Stimulated activated CD4-positive, alpha-beta T cell treated with anti-CD3 and anti-CD28 coated beads, Interleukin-1b, Interleukin-23, amount 100 ng/mL, for 24 hours (primary cell): ENCODE measurements at places on chromosomes 3 and 15.

DNA sequence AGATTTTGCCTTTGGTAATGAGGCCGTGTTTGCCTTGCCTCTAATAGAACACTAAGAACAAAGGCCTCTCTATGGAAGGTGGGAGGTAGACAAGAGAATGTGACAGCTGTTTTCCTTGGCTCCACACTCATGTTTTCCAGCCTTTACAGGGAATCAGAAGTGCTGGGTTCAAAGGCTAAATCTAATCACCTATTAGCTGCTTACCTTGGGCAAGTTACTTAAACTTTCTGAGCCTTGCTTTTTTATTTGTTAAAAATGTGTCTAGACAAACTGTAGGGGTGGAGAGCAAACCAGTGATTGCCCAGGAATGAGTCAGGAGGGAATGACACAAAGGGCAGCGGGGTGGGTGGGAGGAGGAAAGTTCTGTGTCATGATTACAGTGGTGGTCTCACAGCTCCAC is 179.0 kb downstream of the P3H2 start:
- DNase-seq, result no peak

DNA sequence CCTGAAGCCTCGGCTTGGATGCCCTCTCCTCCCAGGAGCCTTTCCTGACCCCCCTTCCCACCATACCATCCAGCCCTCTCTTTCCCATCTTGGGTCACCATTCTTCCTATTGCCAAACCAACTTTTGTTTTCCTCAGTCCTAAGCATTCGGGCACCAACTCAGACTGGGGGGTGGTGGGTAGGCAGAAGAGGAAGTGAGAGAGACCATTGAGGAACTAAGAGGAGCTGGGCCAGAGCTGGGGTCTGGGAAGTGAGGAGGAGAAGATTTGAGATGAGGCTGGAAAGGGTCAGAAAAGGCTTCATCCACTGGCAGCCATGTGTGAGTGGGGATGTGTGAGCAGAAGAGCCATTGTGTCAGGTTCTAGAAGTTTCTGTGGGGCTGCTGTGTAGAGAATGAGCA is 37.7 kb downstream of the TKT start:
- DNase-seq, result no peak

DNA sequence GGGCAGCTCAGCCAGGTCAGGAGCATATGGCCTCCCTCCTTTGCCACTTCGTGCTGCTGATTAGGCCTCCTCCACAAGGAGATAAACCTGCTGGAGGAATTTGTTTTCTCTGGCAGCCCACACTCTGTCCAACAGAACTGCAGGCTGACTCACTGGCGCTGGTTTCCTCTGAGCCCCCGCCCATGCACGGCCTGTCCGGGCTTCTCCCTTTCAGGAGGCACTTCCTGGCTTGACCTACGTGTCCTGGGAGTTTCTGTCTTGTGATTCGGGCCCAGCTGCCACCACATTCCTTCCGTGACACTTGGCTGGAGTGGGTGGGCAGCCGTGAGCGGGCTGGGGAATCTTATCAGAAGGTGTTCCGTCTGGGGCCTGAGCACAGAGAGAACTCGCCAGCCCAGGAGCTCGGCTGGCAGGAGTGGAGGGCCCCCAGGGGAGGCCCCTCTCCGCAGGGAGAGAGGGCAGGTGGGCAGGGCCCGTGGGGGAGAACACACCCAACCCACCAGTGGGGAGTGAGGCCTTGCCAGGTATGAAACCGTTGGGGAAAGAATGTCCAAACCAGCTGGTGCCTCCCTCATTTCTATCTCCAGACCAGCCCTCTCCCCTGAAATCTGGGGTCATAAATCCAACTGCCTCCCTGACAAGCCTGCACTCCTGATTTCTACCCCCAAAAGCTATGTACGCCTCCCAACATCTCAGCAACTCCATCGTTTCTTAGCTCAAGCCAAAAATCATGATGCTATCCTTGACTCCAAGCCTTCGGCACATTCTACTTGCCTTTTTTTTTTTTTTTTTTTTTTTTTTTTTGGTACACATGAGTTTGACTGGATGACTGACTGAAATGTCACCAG is 110.6 kb upstream of the MEF2A start:
- no peak for DNase-seq

DNA sequence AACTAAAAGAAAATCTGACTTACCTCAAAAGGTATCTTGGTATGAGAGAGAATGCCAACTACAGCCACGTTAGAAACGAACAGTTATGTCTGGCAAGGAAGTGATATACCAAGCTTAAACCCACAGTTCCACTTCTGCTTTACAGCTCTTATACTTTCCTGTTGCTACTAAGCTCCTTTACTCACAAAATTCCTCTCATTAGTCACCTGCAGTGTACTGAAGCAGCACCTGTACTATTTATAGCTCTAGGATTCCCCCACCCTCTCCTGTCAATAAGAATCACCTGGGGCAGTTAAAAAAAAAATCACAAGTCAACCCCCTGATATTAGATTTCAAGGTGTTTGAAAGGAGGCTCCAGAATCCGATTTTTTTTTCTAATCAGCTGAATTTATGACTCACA is 2.9 kb upstream of the TMEM266 start:
- no peak for DNase-seq
